ENCODE measurements at places on chromosomes 11 and 22. TPM values are rescaled to one million over a fixed set of nuclear protein-coding genes. Genes with fewer than 3 reads are reported as not detected.

- DNase-seq = no peak
These were observed 889 bp upstream of the DMC1 start for GRCh38 chr22:38570779-38571364.

DNA sequence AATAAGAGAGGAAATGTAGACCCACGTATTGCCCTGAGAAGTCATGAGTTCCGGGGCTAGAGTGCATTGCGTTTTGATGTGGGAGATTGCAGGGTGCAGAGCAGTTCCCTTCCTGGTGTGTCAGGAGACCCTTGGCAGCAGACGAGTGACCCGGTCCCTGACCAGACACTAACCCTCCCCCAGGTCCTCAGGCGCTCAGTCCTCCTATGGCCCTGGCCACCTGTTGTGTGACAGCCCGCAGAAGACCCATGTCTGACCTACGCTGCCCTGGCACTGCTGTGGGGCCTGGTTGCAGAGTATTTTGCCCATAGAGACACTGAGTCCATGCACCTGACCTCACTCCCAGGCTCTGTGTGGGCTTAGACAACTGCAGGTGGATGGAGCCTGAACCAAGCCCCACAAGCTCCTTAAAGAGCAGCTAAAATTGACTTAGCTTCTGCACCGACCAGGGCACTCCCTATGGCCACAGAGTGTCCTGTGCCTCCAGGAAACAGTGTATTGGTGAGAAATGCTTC is 833.8 kb downstream of the TBC1D22A start:
- peak; percentile 47 for DNase-seq

- DNase-seq = no peak
These were observed 48.3 kb downstream of the CEP164 start for GRCh38 chr11:117375960-117376359.

GRCh38 chr11:61539831-61540357 is 31.3 kb downstream of the LRRC10B start:
- DNase-seq = no peak

- no peak for DNase-seq
These were observed 188.0 kb downstream of the MAML2 start for GRCh38 chr11:96154802-96155520.

- DNase-seq = no peak
These were observed 4.7 kb downstream of the CARNS1 start for GRCh38 chr11:67420147-67420645.

- DNase-seq = no peak
These were observed 43.0 kb upstream of the SLC5A12 start for GRCh38 chr11:26764825-26765224.

- no peak for DNase-seq
These were observed 47.0 kb upstream of the SUSD2 start for GRCh38 chr22:24134090-24134846.

DNA sequence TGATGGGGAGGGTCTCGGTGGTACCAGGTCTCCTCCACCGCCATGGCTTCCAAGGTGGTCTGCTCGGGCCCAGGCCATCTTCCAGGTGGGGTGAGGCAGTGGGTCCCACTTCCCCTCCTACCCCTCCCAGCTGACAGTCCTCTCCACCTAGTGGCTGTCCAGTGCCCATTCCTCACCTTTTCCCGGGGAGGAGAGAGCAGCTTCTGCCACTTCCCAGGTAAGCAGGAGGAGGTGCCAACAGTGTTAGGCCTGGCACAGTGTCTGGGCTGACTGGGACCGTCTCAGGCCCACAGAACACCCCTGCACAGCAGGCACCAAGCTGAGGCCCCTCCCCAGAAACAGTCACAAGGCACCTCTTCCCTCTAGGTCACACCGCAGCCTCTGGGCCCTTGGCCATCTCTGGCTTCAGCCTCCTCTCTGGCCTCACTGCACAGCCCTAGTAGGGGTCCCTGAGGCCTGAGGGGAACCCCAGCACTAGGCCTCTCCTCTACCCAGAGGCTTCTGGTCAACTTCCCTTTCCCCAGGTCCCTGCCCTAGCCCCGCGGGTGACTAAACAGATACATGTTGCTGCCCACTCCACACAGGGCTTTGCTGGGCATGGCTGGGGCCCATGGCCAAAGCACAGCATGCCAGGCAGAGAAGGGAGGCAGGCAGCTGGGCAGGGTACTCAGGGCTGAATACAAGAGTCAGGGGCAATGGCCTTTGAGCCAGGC is 2.3 kb upstream of the ANKRD13D start:
- no peak for DNase-seq

GRCh38 chr11:6968816-6969215 is 42.6 kb downstream of the ZNF215 start:
- no peak for DNase-seq

GRCh38 chr22:39266398-39267030 is 21.7 kb upstream of the PDGFB start:
- DNase-seq = no peak

GRCh38 chr22:49577168-49578060 is 250.3 kb downstream of the BRD1 start:
- DNase-seq = peak; percentile 55

DNA sequence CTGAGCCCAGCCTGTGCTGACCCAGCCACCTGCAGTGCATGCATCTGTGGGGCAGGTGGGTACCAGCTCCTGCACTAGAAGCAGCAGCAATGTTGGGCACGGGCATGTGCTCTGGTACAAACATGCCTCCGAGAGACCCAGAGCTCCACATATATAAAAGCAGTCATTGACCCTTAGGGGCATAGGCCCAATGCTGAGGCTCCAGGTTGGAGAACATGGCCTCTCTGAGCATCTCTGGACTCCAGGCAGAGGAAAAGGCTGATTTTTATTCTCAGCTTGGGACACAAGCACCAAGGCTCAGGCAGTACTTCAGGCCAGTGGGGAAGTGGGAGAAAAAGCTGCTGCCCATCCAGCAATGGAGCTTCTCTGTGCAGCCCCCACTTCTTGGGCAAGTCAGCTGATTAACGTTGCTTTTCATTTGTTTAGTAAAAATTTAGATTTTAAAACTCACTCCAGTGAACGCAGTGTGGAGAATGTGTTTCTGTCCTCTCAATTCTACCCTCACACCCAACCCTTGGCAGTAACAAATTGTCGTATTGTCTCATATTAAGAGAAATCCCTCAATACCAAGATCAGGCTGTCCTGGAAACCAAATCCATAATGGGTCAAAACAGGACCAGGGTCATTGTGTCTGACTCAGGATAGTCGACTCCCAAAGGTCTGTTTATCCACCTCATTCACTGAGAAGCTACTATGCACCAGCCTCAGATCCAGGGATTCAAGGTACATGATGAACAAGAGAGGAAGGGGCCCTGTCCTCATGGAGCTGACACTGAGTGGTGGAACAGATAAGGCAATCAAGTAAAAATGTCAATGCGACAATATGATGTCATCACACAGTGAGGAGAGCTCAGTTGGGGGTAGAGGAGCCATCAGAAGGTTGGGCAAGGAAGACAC is 50.6 kb upstream of the TOP3B start:
- no peak for DNase-seq

DNA sequence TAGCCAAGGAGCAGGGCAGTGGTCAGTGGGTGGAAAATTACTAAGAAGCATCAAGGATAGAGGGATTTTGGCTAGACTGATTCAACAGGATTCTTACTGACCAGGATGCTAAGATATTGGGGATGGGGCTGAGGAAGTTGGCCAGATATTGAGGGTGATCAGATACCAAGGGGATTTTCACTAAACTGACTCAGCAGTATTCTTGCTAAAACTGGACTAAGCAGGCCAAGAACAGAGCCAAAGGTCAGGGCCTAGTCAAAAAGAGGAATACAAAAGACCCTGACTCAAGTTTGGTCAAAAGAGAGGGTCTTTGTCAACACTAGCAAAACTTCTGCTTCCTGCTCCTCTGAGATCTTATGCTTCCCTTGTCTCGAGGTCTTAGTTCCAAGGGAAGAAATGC is 38.6 kb upstream of the DEUP1 start:
- no peak for DNase-seq

DNA sequence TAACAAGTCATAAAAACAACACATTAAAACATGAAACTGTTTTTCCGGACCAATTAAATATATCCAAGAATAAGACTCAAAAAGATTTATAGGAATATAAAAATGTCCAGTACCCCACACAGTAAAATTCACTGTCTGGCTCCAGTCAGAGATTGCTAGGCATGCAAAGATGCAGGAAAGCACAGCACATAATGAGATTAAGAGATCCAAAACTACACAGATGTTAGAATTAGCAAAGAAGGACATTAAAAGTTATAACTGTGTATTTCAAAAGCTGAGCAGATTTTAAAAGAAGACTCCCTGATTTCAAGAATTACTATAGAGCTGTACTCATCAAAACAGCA is 13.6 kb downstream of the LRRC75B start:
- no peak for DNase-seq

DNA sequence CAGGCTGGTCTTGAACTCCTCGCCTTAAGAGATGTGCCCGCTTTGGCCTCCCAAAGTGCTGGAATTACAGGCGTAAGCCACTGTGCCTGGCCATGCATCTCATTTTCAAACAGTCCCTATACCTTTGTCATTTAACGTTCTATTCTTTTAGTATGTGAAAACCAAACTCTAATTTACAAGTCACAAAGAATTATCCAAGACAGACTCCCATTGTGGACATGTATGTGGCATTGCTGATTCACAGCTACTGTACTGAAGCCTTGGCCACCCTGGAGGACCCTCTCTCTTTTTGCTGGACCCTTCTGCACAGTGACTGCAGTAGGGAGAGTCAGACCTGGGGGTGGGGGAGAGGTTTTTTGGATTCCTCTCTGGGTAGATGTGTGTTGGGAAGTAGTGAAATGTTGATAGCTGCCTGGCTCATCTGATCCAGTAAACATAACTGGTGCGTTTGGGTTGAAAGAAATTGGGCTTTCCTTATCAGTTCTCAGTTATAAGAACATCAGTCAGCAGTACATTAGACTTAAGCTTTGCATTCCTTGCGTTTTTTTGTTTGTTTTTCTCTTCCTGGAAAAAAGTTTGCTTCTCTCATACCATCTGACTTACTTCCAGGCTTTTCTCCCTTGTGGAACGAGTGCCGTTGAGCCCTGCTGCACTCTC is 65.9 kb downstream of the MED15 start:
- DNase-seq = no peak

DNA sequence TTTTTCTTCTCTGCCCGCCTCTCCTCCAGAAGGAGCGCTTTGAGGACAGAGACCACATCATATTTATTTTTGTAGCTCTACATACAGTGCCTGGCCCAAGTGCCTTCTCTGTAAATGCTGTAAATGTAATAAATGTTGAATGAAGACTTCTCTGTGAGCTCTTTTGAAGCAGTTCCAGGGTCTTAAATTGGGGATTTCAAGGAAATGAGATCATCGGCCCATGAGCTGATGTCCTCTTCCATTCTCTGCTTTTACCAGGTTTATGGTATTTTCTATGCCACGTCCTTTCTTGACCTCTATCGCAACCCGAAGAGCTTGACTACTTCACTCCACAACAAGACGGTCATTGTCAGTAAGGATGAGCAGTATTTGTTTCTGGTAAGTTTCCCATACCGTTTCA is 165.7 kb upstream of the SORL1-AS1 start:
- no peak for DNase-seq

DNA sequence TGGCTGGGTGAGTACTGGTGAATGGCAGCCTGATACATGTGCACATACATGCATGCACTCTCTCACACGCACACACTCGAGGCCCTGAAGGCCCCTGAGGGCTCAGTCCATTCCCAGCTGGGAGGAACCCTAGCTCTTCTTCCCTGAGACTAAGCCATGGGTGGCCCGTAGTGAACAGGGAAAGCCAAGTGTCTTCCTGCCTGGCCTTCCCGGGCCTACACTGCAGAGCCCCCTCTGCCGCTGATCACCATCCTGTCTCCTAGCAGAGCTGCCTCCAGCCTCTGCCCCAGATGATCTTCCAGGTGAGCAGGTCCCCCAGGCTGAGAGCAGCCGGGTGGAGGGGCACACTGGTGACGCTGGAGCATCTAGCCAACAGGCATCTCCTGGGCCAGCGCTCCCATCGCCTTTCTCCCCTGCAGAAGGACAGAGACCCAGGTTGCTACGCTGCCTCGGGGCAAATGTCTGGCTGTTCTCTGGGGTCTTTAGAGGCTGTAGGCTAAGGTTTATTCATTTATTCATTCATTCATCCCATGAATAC is 57.3 kb downstream of the CD82 start:
- peak; percentile 67 for DNase-seq

GRCh38 chr11:62108017-62108750 is 15.6 kb upstream of the INCENP start:
- DNase-seq = no peak

GRCh38 chr11:12599408-12600143 is 74.6 kb upstream of the TEAD1 start:
- DNase-seq = no peak

GRCh38 chr11:8823174-8823742 is 87.7 kb upstream of the AKIP1 start:
- no peak for DNase-seq

- DNase-seq = peak; percentile 84
These were observed 39.8 kb downstream of the IL18BP start for GRCh38 chr11:72038491-72038890.

GRCh38 chr11:121841487-121842191 is 274.4 kb downstream of the BLID start:
- DNase-seq = no peak

GRCh38 chr11:61743486-61744095 is 8.8 kb upstream of the MYRF start:
- DNase-seq = no peak

GRCh38 chr11:128346804-128347203 is 240.6 kb downstream of the ETS1 start:
- no peak for DNase-seq

TH gene
- not detected for total RNA-seq

KRTAP5-1 gene
- total RNA-seq = not detected

TRPC6 gene
- total RNA-seq = 2.6 TPM

LDHAL6A gene
- not detected for total RNA-seq

KRTAP5-10 gene
- not detected for total RNA-seq

MFNG gene
- total RNA-seq = 33.6 TPM

TMPRSS13 gene
- 0.39 TPM for total RNA-seq

PDE2A gene
- 125 TPM for total RNA-seq

PIWIL4 gene
- total RNA-seq = 1.5 TPM

OR4D6 gene
- not detected for total RNA-seq

TMPRSS6 gene
- total RNA-seq = not detected

FAM111B gene
- 0.26 TPM for total RNA-seq

INSC gene
- total RNA-seq = not detected

ANO1 gene
- 5.7 TPM for total RNA-seq

SCGB1D2 gene
- total RNA-seq = not detected

KRTAP5-8 gene
- total RNA-seq = not detected

ZNF195 gene
- 20.0 TPM for total RNA-seq

SPI1 gene
- 74.7 TPM for total RNA-seq

Data from mesenteric fat pad (tissue), 1 donor.